ENCODE measurements at places on chromosomes 12 and 14.

DNA sequence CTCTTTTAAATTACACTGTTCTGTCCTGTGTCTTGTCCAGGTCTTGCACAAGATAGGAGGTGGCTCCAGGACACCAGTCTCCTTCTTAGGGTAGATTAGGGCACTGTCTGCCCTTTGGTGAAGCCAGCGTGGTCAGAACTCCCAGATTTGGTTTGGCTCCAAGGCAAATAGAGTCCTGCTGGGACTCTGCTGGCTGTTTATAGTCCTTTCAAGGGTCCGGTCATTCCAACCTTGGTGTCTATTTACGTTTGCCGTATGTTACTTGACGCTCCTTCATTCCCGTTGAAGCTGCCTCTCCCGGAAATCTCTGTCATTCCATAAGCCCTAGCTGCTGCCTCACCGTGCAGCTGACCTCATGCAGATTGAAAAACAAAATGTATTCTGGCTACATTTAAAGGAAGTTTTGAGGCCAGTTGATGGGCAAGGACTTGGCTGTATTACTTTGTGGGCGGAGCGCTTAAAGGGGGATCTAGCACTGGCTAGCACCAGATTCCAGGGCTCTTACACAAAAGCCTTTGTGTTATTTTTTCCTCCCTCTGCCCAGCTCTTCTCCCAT lies 180.6 kb downstream of the AKAP6 start:
- peak; percentile 81 for DNase-seq

DNA sequence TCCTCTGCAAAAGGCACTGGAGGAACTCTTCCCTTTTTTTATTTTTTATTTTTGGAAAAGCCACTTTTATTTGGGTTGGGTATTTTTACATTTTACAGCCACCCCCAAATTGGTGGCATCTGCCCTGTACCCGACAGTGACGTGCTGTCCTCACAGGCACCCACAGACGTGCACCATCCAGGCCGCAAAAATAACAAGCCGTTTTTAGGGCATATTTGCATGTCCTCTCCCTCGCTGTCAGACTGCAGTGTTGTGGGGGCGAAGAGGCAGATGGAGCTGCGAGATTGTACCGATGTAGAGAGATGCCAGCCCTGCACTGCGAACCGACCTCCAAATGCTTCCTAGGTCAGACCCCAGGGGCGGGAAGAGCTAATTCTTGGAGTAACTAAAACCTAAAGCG lies 12.2 kb downstream of the JDP2 start:
- no peak for DNase-seq

DNA sequence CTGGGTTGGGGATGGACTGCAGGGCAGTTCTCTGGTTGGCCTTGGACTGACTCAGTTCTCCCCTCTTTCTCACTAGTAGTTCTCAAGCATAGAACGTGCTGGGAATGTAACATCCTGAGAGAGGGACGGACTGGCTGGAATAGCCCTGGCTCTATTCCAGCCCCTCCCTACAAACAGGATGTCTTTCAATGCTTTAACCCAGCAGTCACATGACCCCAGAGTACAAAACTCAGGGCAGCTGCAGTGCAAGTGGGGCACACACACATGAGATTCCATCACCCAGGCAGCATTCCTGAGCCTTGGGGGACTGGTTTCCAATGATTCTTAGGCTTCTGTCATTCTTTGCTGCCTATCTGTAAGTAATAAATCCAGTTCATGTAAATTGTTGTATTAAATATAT lies 1.6 kb upstream of the ACOT6 start:
- DNase-seq, result no peak

GRCh38 chr14:30957813-30958370 lies 67.6 kb upstream of the AP4S1 start:
- no peak for DNase-seq

Measured in aorta (tissue), 5 donors.